ENCODE measurements at places on chromosomes 7 and 10.
A peak's percentile ranks its signal among the peaks of the same experiment; 100 is the strongest.

DNA sequence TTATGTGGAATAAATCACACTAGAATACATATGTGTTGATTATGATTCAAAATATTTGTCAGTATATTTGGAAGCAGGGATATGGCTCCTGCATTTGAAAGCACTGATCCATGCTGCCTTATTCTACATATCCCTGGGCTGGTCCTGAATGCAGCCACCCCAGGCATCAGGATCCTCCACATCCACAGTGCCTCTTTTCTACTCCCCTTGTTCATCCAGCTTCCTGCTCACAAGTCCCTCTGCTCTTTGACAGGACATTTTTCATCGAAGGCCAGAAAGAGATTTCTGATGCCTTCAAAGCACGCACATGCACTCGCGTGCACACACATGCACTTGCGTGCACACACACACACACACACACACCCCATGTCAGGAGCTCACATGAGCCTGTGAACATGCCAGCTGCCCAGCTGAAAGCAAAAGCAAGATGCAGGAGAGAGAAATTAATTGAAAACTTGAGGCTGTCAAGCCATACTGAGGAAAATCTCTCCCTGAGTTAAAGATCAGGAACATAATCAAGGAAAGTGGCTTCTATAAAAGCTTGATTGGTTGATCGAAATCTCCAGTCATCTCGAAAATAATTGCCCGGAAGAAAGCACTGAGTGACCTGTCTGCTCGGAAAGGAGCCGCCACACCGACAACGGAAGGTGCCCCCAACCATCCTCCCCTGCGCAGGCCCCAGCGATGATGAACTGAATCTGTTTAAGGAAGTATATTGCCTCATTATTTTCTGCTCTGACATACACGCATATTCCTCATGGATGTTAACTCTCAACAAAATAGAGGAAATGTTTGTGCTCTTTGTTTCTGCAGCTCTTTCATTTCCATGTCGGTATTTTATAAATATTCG lies 104.0 kb upstream of the ARID5B start:
- no peak for ATAC-seq

DNA sequence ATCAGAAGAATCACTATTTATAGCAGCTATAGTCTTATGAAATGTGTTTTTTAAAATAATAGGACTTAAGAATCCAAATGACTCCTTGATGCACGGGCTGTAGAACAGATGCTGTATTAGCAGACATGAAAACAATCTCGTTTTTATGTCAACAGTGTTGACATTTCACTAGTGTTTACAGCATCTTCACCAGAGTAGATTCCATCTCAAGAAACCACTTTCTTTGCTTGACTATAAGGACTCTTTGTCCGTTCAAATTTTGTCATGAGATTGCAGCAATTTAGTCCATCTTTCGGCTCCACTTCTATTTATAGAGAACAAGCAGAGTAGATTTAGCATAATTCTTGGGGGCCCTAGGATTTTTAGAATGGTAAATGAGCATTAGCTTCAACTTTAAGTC lies 295.1 kb downstream of the EXOC4 start:
- ATAC-seq: no peak

DNA sequence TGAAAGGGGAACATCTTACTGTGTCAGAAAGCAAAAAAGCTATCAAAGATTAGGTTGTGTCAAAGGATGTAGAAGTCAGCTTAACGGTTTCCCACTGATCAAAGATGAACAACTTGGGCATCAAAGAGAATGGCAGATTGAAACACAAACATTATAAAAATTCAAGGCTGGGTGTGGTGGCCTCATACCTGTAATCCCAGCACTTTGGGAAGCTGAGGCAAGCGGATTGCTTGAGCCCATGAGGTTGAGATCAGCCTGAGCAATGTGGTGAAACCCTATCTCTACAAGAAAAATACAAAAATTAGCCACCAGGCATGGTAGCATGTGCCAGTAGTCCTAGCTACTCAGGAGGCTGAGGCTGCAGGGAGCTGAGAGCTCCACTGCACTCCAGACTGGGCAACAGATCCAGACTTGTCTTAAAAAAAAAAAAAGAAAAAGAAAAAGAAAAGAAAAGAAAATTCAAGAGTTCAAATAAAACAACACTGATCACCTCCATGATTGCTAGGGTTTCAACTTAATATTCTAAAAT lies 34.5 kb downstream of the RTKN2 start:
- ATAC-seq: peak; percentile 12

GRCh38 chr7:74302745-74303221 lies 13.6 kb downstream of the CLIP2 start:
- no peak for ATAC-seq

- no peak for ATAC-seq
These were observed 47.9 kb downstream of the CSGALNACT2 start for GRCh38 chr10:43186150-43186549.

GRCh38 chr10:117960345-117960935 lies 86.3 kb downstream of the RAB11FIP2 start:
- ATAC-seq: no peak

DNA sequence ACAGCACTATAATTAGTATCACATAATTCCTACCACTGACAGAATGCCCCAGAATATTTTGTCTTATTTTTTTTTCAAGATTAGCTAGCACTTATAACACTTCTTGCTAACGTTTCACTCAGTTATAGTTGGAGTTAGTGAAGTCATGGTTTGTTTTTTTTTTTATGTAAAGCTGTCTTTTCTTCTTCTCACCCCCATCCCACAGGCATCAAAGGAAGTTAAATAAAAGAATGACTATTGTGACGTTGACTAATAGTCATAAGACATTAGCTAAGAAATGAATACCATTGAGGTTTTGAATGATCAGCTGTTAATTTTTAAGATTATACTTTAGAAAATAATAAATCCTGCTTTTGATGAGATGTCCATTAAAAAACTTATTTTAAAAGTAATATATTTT lies 498.3 kb downstream of the GFRA1 start:
- no peak for ATAC-seq

GRCh38 chr7:158603773-158604755 lies 16.4 kb upstream of the PTPRN2 start:
- ATAC-seq: no peak

GRCh38 chr7:135109976-135110375 lies 37.9 kb upstream of the TMEM140 start:
- no peak for ATAC-seq

DNA sequence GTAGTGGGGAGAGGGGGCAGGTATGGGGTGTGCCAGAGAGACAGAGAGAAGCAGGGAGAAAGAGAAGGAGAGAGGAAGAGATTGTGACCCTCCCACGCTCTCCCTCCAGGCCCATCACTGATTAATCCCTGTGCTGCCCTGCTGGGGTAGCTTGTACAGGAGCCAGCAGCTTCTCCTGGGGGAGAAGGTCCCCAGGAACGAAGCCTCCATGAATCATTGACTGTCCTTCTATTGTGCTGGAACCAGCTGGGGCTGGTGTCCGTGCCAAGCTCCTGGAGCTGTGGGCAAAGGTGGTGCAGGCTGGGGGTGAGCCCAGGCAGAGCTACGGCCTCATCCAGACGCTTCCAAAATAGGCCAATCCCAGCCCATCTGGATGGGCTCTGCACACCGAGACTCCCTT lies 20.9 kb downstream of the AQP1 start:
- no peak for ATAC-seq

- no peak for ATAC-seq
These were observed 45.4 kb downstream of the NAMPT start for GRCh38 chr7:106239406-106239805.

All from SK-N-SH treated with all-trans-retinoic acid at 6 μM for 48 hours (cell line).